ENCODE measurements at places on chromosomes 3 and 15. TPM values are rescaled to one million over a fixed set of nuclear protein-coding genes. Genes with fewer than 3 reads are reported as not detected.
A peak's percentile ranks its signal among the peaks of the same experiment; 100 is the strongest.

TM4SF4 gene
- 473 TPM for total RNA-seq

DNA sequence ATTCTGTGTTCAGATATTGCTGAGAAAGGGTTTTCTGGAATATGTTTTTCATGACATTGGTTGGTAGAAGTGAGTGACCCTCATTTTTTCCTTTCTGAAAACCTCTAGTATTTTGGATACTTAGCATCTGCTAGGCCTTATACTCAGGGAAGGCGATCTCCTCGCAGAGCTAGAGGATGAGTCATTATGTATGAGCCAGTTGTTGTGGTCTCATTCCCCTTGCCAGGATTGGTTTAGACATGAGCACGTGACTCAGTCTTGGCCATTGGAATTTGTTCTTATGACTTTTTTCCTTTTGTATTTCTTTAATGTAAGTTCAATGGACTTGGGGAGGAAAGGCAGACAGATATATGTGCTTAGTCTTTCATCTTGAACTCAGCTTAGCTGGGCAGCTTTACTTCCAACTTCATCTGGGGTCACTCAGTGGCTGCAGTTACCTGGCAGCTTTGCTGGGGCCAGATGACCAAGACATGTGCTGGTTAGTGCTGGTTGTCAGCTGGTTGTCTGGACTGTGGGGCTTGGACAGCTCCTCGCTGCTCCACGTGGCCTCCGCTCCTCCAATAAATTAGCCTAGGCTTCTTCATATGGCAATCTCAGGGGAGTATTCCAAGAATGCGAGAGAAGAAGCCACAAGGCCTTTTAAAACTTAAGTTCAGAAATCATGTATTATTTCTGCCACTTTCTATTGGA lies 207.5 kb downstream of the IL20RB start:
- H3K27me3 ChIP-seq = no peaks in the 10 kb centered on the region
- H3K27ac ChIP-seq = no peak overlapping the region
- H3K4me1 ChIP-seq = no peaks in the 10 kb centered on the region
- no peaks in the 10 kb centered on the region for H3K36me3 ChIP-seq
- no peak overlapping the region for H3K4me3 ChIP-seq
- no peak for DNase-seq

DNA sequence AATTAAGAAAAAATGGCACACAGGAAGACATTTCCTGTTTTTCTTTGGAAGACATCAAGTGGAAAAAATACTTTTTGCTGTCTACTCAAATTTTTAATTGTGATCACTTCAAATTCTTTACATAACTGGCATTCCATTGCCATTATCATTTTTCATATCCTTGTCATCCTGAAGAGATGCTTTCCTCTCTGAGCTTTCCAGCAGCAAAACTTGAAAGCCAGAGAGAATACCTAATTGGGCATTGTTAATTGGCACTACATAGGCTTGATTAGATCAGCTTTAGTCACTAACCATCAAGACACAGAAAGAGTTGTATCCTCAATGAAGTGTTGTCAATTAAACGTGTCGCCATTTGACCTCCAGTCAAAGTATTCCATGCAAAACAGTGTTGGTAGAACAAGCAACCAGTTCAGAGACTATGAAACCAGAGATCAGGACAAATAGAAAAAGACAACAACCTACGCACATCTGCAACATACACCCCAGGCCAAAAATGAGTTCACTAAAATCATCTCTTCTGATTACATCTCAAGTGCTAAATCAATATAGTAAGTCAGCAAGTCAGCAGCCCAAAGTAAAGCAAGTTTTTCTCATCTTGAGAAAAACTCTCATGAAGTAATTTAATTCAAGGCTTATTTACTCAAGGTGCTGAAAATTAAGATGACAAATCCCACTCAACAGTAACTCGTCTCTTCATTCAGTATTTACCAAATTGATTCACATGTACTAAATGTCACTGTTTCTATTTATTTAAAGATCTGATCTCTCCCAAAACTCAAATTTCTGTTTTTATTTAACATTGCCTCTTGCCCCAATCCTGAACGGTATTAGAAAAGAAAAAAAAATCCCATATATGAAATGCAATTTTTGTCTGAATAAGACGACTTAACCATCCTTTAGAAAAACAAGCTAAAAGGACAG lies 123.0 kb downstream of the SUCLG2 start:
- no peak for DNase-seq
- H3K36me3 ChIP-seq = no peaks in the 10 kb centered on the region
- no peak overlapping the region for H3K27ac ChIP-seq
- H3K4me1 ChIP-seq = peaks cover 28% of the 10 kb centered on the region
- no peak overlapping the region for H3K4me3 ChIP-seq

DNA sequence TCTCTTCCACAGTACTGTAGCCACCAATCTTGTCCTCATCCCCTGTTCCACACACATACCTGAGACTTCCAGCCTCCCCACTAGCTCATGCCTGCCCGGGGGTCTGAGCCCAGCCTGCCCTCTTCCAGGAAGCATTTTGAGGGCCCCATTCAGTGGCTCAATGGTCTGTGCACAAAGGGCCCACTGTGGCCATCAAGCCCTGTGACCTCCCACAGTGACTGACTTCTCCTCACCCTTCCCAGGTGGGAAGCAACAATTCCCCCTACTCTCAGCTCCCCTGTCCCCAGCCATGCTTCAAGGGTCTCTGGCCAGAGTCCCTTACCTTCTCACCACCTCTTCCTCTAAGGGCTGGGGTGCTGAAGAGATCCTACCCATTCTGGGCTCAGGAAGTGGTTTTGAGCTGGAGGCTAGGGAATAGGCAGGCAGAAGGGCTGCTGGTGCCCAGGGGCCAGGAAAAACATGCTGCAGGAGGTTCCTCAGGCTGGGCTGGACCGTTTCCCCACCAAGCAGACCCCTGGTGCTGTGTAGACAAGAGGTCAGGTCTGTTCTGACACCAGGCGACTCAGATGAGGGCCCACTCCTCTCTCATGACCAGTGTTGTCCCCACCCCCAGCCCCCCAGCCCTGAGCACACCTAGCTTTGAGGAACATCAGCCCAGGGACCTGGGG lies 3.0 kb upstream of the KLF15 start:
- no peak for DNase-seq
- peaks cover 10% of the 10 kb centered on the region for H3K4me1 ChIP-seq
- no peak overlapping the region for H3K4me3 ChIP-seq
- H3K27me3 ChIP-seq = no peaks in the 10 kb centered on the region
- H3K27ac ChIP-seq = no peak overlapping the region
- H3K36me3 ChIP-seq = no peaks in the 10 kb centered on the region

DNA sequence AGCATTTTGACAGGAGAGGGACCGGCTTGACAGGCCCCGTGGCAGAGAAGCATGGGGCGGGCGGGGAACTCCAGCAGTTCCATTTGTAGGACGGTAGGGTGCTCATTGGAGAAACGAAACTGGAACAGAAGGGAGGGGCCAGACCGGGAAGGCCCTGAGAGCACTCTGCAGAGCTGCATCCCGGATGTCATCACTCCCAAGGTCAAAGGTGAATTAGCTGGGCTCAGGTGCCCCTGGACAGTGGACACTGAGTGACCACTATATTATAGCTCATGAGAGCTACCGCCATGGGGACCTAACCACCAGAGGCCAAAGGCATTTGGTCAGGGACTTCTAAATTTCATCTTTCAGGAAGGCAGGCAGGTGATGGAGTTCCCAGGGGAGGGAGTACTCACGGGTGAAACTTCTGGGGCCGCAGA lies 7.3 kb downstream of the CSRNP1 start:
- H3K27me3 ChIP-seq = no peaks in the 10 kb centered on the region
- H3K4me3 ChIP-seq = no peak overlapping the region
- peak; percentile 83 for DNase-seq
- H3K4me1 ChIP-seq = no peaks in the 10 kb centered on the region
- H3K36me3 ChIP-seq = peaks cover 26% of the 10 kb centered on the region

- no peaks in the 10 kb centered on the region for H3K27me3 ChIP-seq
- H3K36me3 ChIP-seq = no peaks in the 10 kb centered on the region
- no peak overlapping the region for H3K4me3 ChIP-seq
- no peak overlapping the region for H3K27ac ChIP-seq
- DNase-seq = no peak
- H3K4me1 ChIP-seq = no peaks in the 10 kb centered on the region
Measured at GRCh38 chr3:87361956-87362355, 85.6 kb upstream of the POU1F1 start.

DNA sequence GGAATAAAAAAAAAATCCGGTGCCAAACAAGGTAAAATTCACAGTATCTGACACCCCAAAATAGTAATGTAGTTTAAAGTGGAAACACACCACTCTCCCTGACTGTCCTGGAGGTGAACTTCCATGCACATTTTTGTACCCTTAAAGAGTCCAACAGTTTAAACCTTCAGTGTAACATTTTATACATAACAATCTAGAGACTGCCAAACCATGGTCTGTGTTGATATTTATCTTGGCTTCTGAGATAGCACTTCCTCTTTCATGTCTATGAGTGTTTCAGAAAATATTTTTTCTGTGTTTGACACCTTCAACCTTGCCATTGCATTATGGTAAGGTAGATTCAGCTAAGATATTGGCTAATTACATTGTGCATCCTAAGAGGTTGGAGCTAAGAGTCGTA lies 13.9 kb downstream of the TMEM45A start:
- H3K36me3 ChIP-seq = no peaks in the 10 kb centered on the region
- DNase-seq = no peak
- no peaks in the 10 kb centered on the region for H3K27me3 ChIP-seq
- no peaks in the 10 kb centered on the region for H3K4me1 ChIP-seq

DNA sequence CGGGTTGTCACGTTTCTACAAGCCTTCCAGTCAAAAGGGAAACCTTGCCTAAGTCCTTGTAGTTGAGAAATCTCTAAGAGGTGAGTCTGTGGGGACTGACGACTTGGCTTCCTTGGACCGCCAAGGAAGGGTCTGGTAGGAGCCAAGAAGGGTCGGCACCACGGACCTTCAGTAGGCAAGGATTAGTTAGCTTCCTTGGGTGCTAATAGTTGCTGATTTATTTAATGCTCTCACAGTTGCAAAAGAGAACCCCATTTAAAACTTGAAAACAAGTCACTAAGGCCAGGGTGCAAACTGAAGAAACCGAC lies 361 bp upstream of the LCMT2 start:
- H3K27me3 ChIP-seq = no peaks in the 10 kb centered on the region
- H3K27ac ChIP-seq = peak overlapping the region; percentile 82
- DNase-seq = no peak
- peak overlapping the region; percentile 68 for H3K4me3 ChIP-seq

GRCh38 chr3:42353631-42354030 lies 56.8 kb downstream of the LYZL4 start:
- H3K4me3 ChIP-seq = no peak overlapping the region
- no peaks in the 10 kb centered on the region for H3K4me1 ChIP-seq
- no peaks in the 10 kb centered on the region for H3K36me3 ChIP-seq
- DNase-seq = no peak
- no peak overlapping the region for H3K27ac ChIP-seq

GRCh38 chr3:4593014-4593413 lies 99.9 kb downstream of the ITPR1 start:
- H3K4me1 ChIP-seq = no peaks in the 10 kb centered on the region
- H3K27ac ChIP-seq = no peak overlapping the region
- H3K4me3 ChIP-seq = no peak overlapping the region
- H3K36me3 ChIP-seq = no peaks in the 10 kb centered on the region
- no peaks in the 10 kb centered on the region for H3K27me3 ChIP-seq
- DNase-seq = no peak

DNA sequence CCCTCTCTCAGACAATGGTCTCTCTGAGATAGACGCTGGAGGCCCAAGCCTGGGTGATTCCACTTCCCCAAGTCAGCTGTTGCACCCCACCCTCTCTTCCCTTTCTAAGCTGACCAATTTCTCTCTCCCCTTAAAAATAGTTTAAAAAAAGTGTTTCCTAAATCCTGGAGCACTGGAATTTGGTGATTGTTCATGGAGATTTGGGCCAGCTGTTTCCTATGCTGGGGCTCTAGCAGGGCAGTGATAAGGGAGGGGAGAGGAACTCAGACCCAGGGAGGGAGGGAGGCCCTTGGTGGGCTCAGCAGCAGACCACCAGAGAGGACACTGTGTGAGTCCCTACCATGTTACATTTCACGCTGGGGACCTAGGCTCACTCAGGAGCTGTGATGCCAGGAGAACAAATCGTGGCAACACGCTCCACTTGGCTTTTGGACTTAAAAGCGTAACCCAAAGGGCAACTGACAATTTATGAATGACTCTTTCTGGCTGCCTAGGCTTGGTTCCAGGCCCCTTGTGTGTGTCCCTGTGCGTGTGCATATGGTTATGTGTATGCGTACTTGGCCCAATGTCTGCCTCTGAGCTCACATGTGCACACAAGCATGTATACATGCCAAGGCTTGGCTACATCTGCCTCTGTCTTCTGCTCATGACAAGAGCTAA lies 59.8 kb upstream of the INSYN1 start:
- no peak for DNase-seq
- H3K4me1 ChIP-seq = no peaks in the 10 kb centered on the region
- no peaks in the 10 kb centered on the region for H3K27me3 ChIP-seq

Measured in right lobe of liver (tissue), 6 donors.